ENCODE measurements at places on chromosomes 1 and 21.

DNA sequence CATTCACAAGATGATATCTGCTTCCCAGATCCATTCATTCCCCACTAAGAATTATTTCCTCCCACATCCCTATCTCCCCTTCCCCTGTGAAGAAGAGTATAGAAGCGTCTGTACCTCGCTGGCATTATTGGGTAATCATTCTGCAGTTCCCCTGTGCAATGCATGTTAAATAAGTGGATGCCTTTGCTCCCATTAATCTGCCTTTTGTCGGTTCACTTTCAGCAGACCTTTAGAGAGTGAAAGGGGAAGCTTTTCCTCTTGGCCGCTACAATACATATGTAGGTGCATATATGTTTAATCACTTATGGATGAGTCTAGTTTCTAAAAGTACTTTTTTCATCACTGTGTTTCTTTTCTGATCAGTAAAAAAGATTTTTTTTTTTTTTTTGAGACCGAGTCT is 7.0 kb downstream of the CLCN6 start:
- no peak for DNase-seq

- DNase-seq: no peak
Observed at GRCh38 chr1:198563583-198563982, 23.1 kb upstream of the ATP6V1G3 start.

DNA sequence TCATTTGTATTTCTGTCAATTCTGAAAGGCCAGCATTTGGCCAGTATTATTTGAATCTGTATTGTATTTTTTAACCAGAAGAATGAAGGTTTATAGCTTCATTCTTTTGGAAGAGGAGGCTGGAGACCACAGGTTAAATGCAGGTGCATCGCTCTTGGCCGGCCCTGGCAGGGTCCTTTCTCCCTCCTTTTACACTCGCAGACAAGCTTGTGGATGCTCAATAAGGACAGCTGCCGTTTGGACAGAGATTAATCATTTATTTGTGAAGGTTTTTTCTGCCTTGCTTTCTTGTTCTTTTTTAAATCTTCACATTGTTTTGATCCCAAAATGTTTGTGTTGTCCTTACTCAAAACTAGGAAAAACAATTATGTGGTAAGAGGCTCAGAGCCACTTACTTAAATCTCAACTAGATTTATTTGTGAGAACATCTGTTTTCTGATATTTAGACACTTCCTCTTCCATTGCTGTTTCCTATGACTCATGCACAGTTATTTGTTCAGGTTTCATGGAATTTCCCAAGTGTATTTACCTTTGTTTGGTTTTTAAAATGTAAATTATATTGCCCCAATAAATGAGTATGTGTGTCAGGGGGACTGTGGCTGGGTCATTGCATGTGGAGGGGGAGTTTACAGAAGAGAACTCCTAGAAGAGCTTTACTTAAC is 46.7 kb upstream of the LAMC2 start:
- DNase-seq: no peak

DNA sequence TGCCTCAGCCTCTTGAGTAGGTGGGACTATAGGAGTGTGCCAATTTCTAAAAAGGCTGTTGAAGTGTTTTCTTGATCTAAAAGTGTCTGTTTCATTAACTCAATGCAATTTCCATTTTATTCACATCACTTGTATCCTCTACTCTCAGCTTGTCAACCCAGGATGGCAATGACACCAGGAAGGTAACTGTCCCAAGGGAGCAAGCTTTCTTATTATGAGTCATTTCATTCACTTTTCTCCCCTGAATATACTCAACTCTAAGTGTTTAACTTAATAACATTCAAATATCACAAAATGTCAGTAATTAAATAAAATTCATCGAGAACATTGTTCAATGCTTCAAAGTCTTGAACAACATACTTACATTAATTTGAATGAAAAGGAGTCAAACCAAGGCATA is 22.9 kb upstream of the GFI1 start:
- no peak for DNase-seq

DNA sequence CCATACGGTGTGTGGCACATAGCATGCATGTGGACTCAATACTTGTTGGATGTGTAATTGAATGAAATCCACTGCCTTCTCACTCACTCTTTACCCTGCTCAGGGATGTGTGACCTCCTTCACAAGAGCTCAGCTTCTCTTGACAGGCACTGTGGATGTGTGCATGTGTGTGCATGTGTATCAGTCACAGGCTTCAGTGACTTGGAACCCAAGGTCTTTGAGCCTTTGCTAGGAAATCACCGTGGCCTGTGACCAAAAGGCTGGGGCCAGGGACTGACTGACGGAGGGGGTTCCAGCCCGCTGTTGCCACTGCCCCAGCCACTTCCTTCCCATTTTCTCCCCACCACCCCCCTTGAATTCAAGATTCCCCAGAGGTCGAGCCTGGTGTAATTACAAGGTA is 144.4 kb upstream of the POU3F1 start:
- DNase-seq: no peak

DNA sequence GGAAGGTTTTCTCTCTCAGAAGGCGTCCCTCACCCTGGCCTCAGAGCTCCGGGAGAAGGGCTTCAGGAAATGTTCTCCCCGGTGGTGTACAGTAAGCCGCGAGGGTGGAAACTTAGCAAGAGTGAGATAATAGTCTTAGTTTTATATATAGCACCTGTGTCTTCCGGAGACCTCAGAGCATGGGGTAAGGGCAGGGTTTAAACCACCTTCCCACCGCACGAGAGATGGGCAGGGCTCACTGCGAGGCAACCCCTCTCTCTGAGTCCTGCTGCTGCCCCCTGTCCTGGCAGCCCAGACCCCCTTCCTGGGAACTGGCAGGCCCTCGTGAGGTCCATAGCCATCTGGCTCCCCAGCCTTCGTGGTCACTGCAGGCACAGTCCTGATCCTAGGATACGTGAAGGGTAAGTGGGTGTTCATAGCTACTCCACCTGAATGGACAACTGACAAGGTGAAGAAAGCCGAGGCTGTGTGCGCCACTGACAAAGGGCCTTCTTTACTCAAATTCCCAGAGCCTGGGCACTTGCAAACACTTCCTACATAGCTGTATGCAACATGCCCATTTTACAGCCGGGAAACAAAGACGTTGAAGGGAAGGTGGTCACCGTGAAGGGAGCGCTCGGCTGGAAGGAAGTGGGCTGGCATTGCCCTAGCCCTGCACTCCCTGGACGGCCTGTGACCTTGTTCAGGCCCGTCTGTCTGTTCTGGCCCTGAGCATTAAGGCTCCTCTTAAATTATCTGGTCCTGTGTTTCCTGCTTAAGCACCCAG is 26.9 kb downstream of the ITPKB start:
- DNase-seq: no peak

DNA sequence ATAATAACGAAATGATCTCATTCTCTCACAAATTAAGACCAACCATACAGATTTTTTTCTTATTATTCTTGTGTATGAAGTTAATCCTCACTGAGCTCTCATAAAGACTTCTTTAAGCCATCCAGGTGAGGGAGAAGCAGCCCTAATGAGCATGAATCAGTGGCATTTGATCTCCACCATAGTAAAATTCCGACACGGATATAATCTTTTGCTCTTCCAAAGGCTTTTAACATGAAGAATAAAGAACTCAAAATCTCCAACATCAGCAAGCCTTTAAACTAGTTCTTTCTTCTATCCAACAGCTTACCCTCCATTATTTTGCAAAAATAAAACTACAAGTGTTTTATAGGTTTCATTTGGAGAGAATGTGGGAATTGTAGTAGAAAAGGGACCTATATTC is 714.7 kb upstream of the NEGR1 start:
- DNase-seq: no peak

DNA sequence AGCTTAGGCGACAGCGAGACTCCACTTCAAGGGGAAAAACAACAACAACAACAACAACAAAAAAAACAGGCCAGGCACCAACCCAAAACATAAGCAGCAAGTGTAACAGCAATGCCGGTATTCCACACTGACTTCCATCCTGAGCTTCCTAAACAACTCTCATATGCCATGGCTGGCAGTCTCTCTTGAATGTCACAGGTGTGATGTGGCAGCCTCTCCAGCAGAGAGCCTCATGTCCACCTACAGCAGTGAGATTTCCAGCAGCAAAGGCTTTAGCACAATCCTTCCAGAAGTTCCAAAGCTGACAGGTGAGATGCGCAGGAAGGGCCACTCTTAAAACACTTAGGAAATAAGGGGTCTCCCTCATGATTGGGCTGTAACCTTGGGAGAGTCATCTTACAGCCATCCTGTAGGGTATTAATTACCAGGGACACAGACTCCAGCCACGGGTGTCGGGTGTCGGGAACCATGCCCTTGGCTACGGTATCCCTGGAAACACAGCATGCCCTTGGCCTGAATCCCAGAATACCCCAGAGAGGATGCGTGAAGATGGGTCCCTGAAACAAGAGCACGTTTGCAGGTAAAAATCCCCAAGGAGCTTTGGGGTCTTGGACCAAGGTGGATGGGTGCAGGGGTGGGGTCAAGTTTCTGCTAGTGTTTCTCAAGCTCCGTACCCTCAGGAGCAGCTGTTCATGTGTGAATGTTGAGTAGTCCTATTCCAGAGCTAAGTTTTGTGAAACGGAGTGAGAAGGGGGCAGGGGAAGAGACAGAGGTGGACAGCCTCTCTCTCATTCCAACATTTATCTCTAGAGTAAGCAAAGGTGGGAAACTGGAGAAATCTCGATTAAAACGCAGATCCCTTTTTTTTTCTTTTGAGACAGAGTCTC is 31.4 kb downstream of the CLSTN1 start:
- DNase-seq: no peak

Measured in right lobe of liver (tissue), 6 donors.